ENCODE measurements at places on chromosomes 4 and X. TPM values are rescaled to one million over a fixed set of nuclear protein-coding genes. Genes with fewer than 3 reads are reported as not detected.

- peak; percentile 18 for DNase-seq
Measured at GRCh38 chrX:3738509-3738908, 25.1 kb upstream of the PRKX start.

The POU4F2 gene
- total RNA-seq = not detected

DNA sequence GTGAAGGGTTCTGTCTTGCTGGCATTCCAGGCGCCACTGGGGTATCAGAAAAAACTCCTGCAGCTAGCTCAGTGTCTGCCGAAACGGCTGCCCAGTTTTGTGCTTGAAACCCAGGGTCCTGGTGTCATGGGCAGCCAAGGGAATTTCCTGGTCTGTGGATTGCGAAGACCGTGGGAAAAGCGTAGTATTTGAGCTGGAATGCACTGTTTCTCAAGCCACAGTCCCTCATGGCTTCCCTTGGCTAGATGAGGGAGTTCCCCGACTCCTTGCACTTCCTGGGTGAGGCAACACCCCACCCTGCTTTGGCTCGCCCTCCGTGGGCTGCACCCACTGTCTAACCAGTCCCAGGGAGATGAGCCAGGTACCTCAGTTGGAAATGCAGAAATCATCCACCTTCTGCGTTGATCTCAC lies 40.1 kb downstream of the NOP14 start:
- DNase-seq = no peak

DNA sequence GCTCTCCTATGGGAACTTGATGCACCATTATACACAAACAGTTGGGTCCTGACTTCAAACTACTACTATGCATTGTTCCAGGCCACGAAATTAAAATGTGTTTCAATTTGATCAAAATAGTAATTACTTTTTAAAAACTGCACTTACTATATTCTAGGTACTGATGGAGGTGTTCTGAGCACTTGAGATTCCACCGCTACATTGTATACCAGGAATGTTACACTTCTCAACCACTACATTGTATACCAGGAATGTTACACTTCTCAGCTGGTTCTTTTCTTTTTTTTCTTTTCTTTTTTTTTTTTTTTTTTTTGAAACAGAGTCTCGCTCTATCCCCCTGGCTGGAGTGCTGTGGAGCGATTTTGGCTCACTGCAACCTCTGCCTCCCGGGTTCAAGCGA lies 77.9 kb downstream of the ELOVL6 start:
- DNase-seq = no peak

GRCh38 chr4:128958194-128958593 lies 135.1 kb downstream of the SCLT1 start:
- no peak for DNase-seq

GRCh38 chr4:169791527-169792156 lies 33.9 kb upstream of the HPF1 start:
- no peak for DNase-seq

GRCh38 chr4:184506527-184507121 lies 32.3 kb upstream of the IRF2 start:
- DNase-seq = peak; percentile 67

GRCh38 chr4:138828926-138829325 lies 186.7 kb upstream of the NOCT start:
- no peak for DNase-seq

DNA sequence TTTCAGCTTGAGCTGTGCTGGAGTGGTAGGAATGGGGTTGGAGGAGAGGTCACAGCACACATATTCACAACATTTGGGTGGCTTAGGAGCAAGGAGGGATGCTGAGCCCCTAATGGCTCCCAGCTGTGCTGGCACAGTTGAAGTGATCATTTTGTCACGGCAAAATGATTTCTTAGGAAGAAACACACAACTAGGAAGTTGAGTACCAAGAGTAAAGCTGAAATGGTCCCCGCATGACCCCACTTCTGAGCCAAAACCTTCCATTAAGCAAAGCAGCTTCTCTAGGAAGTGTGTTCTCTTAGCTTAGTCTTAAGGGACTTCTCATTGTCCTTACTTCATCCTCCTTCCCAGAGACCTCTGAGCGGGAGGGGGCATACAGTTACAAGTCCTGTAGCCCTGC lies 12.6 kb downstream of the CAPN6 start:
- DNase-seq = no peak

DNA sequence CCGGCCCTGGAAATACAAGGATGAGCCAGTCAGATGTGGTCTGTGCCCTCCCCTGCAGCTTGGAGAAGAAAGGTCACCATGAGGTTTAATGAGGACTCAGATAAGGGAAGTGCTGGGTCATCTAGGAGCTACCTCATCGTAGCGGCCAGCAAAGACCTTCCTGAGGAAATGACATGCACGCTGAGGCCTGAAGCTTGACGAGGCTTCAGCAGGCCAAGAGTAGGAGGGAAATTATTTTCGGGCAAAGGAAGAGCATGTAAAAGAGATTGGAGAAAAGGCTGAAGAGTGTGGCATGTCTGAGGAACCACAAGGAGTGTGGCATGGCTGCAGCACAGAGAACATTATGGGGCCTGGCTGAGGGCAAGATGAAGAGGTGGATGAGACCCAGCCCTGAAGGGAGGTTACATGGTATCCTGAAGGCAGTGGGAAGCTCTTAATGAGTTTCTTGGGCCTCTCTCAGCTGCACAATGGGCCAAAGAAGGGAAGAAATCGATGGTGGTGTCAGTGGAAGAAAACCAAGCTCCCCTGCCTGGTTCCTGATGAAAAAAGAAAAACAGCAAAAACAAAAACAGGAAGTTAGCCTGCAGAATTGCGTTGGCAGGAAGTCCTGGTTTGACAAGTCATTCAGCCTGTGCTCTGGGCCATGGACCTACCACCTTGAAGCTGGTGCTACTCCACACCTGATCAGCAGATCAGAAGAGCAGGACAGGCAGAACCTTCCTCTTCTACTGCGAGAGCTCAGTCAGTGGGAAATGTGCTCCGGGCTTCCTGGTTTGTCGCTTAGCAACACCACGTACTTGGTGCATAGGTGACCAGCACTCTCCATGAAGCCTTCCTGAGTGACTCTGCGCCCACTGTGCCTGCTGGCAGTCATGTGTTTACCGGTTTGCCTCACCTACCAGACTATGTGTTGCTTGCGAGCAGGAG lies 134.5 kb upstream of the KLF3 start:
- DNase-seq = peak; percentile 86

GRCh38 chrX:54820737-54821136 lies 13.2 kb downstream of the MAGED2 start:
- DNase-seq = no peak

DNA sequence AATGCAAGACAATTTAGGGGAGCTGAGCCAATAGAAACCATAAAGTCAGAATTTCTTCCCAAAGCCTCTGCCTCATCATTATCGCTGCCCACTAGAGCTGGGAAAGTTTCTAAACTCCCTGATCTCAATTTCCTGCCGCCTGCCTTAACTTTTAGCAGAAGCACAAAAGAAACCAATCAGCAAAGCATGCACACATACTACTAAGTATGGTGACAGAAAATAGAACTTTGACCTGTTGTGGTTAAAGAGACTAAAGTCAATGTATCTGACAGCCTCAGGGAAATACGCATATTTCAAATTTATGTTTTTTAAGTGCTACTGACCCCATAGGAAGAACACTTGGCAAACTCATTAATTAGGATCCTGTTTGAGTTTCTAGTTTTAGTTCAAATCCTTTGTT lies 10.1 kb downstream of the STK26 start:
- no peak for DNase-seq

The GAB1 gene
- total RNA-seq = 17.0 TPM

The TRAM1L1 gene
- total RNA-seq = 0.27 TPM

DNA sequence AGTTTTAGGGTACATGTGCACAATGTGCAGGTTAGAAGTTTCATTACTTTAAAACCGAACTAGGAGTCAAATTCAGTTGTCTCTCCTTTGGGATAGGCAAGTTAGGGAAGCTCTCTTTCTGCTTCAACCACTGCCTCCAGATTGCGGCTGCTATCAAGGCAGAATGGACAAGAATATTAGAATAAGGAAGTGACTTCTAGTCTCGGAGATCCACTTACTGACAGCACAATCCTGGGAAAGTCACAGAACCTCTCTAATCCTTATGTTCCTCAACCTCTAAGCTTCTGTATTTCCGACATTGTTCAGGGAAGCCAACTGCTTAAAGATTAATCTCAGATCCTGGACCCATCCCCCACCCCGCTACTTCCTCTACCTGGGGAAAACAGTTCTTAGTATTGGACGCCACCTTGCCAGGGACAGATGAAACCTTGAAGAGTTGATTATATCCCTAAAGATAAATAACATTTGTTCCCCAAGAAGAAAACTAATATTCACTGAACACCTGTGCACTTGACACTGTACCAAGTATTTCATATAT lies 2.1 kb downstream of the NUP62CL start:
- no peak for DNase-seq

- no peak for DNase-seq
Measured at GRCh38 chrX:8711401-8711800, 20.5 kb downstream of the ANOS1 start.

The DUSP21 gene
- total RNA-seq = not detected

- no peak for DNase-seq
Measured at GRCh38 chrX:67893931-67894330, 350.1 kb downstream of the AR start.

The RBM47 gene
- 6.2 TPM for total RNA-seq

DNA sequence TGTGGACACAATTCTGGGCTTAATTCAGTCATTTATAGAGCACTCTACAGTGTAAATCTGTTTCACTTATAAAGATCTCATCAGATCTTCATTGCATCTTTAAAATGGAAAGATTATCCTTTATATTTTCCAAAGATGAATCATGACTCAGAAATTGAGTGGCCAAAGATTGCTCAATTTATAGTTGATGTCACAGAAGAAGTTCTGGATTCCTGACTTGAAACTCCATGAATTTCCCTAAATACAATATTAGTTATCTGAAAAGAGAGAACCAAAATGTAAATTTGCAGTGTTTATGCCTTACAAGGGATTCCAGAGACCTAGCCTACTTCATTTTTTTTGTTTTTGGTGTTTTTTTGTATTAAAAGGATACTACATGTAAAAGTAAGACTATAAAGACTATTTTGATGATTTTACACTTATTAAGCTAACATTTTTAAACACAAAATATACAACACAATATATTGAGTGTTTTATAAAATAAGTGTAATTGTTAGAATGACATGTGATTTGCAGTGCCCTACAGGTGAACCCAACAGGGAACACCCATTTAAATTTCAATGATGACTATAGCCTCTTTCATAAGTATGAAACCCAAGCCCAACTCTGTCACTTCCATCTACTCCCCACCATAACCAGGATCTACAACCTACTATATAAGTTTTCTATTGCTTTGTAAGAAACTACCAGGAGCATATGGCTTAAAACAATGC lies 183.5 kb downstream of the PCDH7 start:
- no peak for DNase-seq

The TCEAL2 gene
- 0.27 TPM for total RNA-seq

DNA sequence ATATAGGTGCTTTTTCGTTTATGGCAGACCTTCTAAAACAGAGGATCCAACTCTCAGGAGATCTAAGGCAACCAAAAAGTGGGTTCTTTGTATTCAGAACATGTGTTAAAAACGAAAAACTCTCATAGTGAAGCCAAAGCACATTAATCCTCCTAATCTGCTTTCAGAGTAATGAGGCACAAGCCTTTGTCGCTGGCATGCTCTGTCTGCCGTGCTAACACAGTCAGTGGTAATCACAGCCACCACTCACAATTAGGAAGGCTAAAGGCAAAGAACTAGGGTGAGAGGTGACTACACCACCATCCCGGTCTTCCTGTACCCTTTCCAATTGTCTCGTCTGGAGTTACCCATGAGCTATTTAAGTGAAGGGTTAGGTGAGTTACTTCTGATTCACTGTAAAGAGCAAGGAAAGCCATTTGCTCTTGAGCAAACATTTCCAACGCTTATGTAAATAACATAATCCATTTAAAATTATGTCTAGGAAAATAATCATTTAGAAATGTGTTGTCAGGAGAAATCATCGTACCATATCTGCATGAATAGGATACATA lies 40.7 kb downstream of the NPY2R start:
- no peak for DNase-seq

DNA sequence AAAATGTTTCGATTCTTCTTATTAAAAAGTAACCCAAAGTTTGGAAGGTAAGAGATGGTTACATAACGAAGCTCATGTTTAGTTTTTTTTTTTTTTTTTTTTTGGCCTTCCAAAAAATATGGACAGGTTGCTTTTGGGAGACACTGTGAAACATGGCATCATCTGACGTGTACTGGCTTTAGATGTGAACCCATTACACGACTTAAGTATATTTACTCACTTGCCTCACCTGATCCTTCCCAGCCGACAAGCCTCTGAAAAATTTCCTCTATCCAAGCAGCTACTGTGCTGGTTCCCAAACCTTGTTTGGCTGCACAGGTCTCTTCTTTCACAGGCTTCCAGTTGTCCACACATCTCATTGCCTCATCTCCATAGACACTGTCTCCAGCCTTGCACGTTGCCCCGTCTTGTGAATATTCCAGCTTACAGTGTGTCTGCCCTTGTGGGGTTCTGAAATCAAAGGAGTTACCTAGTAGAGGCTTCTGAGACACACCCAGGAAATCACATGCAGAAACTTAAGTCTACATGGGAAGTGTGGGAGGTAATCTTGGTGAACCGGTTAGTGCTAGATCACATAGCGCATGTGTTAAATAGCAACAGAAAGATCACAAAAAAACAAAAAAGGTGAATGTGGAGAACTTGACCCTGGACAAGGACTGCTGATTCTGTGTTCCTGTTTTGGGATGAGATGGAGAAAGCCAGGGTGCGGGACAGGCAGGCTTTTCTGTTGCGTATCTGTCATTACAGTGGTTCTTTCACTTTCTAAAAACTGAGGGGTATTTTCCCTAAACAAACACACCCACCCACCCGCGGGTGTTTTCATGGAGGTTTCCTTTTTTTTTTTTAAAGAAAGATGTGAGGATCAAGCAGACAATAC lies 328.6 kb downstream of the ARHGAP10 start:
- no peak for DNase-seq

The KLHL13 gene
- total RNA-seq = 10.0 TPM

GRCh38 chr4:56259655-56260054 lies 127.6 kb downstream of the AASDH start:
- DNase-seq = no peak

DNA sequence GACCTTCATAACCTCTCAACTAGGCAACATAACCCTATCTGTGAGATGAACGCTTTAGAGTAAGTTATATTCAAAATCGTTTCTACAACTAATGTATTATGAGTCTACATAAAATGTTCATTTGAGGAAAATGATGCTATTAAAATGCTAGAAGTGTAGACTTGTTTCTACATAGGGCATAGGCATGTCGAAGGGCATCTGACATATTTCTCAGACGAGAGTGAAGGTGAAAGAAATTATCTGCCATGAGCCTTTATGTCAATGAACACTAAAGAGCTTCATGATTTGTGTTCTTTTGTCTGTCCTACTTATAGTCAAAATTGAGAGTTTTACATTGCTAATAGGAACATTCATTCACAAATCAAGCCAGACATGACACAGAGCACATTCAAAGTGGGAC lies 811.8 kb downstream of the RAB28 start:
- no peak for DNase-seq
